ENCODE measurements at places on chromosomes 12 and 14.

DNA sequence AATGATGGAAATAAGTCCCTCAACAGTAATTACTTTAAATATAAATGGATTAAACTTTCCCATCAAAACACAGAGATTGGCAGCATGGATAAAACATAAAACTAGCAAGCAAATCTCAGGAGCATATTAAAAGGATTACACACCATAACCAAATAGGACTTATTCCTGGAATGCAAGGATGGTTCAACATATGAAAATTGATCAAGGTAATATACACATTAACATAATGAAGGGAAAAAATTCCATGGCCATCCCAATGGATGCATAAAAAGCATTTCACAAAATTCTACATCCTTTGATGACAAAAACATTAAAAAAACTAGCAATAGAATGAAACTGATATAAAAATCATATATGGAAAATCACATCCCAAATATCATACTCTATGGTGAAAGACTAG, 13.6 kb downstream of the CACNA2D4 start:
- H3K27me3 ChIP-seq = no peaks in the 10 kb centered on the region
- no peak for DNase-seq
- no peaks in the 10 kb centered on the region for H3K4me1 ChIP-seq
- no peak overlapping the region for H3K27ac ChIP-seq

DNA sequence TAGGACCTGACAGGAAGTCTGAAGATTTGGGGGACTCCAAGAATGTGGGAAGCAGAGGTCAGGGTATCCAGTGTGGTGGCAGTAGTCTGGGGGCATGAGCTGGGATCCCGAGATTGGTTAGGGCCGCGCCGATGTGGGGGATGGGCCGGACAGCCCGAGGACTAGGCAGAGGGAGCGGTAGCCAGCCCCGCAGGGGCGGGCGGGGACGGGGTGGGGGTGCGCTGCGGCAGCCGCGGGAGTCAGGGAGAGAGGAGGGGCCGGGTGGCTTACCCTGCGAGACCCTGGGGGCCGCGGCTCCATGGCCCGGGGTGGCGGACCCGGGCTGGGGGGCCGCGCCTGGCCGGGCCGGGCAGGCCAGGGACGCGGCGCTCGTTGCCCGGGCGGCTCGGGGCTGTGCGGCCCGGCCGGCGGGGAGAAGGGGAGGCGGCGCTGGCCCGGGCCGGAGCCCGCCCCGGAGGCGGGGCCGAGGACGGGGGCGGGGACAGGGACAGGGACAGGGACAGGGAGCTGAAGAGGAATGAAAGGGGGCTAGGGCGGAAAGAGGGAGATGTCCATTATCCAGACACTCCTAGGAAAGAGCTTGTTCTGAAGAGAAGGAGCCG, 5.6 kb downstream of the ZNF385A start:
- no peaks in the 10 kb centered on the region for H3K27me3 ChIP-seq
- H3K27ac ChIP-seq = no peak overlapping the region
- peak; percentile 89 for DNase-seq
- peaks cover 7% of the 10 kb centered on the region for H3K4me1 ChIP-seq

DNA sequence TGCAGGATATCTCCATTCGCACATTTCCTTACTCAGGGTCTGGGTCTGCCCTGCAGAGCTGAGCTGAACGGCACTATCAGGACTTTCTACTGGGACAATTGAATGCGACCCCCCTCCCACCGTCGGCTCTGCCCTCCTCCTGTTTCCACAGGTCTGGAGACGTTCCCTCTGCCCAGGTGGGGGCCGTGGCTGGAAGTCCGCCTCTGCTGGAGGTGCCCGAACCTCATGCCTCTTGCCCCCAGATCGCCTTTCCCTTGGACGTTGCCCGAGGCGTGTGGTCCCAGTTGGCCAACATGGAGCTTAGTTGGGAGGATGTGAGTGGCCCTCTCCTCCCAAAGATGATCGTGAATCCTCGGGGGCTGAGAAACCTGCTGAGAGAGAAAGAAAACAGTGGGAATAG, 21.2 kb upstream of the KLC1 start:
- no peaks in the 10 kb centered on the region for H3K27me3 ChIP-seq
- no peak overlapping the region for H3K27ac ChIP-seq
- peaks cover 4% of the 10 kb centered on the region for H3K4me1 ChIP-seq
- H3K36me3 ChIP-seq = no peaks in the 10 kb centered on the region

GRCh38 chr14:45868377-45868776, 615.4 kb upstream of the MIS18BP1 start:
- no peak for DNase-seq
- H3K27me3 ChIP-seq = no peaks in the 10 kb centered on the region
- no peaks in the 10 kb centered on the region for H3K4me1 ChIP-seq

DNA sequence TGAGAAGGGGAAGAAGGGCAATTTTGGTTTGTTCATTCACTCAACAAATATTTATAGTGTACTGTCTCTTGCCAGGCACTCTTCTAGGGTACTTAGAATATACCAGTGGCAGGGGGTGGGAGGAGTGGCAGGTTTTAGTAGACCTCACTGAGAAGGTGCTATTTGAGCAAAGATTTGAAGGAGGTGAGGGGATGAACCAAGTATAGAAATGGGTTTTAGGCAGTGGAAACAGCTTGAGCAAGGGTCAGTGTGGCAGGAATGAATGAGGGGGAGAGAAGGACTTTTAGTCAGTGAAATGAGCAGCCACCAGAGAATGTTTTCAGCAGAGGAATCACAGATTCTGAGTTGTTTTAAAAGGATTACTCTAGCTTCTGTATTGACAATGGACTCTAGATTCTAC, 2.3 kb downstream of the PRIM1 start:
- H3K4me1 ChIP-seq = no peaks in the 10 kb centered on the region
- H3K4me3 ChIP-seq = no peak overlapping the region
- peaks cover 4% of the 10 kb centered on the region for H3K36me3 ChIP-seq
- no peak for DNase-seq
- H3K27me3 ChIP-seq = no peaks in the 10 kb centered on the region
- H3K27ac ChIP-seq = no peak overlapping the region

GRCh38 chr14:51996148-51996746, 6.9 kb downstream of the RTRAF start:
- no peaks in the 10 kb centered on the region for H3K4me1 ChIP-seq
- H3K27ac ChIP-seq = no peak overlapping the region
- H3K36me3 ChIP-seq = peaks cover 12% of the 10 kb centered on the region
- no peaks in the 10 kb centered on the region for H3K27me3 ChIP-seq
- no peak overlapping the region for H3K4me3 ChIP-seq
- no peak for DNase-seq

GRCh38 chr12:124429535-124429934, 134.6 kb downstream of the RFLNA start:
- peaks cover 12% of the 10 kb centered on the region for H3K4me1 ChIP-seq
- H3K4me3 ChIP-seq = no peak overlapping the region
- H3K27ac ChIP-seq = no peak overlapping the region
- peaks cover 7% of the 10 kb centered on the region for H3K36me3 ChIP-seq
- no peaks in the 10 kb centered on the region for H3K27me3 ChIP-seq
- no peak for DNase-seq
